ENCODE measurements at places on chromosomes 1 and 21.

GRCh38 chr1:19087017-19087736 is 122.9 kb downstream of the UBR4 start:
- no peak for DNase-seq

DNA sequence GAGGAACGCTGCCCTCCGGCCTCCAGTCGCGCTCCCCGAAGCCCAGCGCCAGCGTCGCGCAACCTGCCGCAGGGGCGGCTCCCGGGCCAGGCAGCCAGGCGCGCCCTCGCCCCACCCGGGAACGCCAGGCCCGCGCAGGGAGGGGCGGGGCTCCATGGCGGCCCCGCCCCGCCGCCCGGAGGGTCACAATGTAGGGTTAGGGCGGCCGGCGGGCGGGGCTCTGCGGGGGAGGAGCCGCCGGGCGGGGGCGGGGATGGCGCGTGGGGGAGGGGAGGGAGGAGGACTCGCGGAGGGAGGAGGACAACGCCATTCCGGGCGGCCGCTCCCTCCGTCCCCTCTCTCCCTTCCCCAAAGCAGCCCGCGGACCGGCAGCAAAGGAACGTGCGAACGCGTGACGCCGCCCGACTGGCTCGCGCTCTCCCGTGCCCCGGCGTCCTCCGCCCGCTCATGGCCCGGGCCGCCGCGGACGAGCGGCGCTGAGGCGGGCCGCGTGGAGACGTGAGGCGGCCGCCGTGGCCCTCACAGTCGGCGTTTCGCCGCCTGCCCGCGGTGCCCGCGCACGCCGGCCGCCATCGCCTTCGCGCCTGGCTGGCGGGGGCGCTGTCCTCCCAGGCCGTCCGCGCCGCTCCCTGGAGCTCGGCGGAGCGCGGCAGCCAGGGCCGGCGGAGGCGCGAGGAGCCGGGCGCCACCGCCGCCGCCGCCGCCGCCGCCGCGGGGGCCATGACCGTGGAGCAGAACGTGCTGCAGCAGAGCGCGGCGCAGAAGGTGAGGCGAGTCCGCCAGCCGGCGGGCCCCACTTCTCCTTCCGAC is at the start of gene USP25:
Gene USP25 (plus strand): TSS at position 309 of the 810 bp plus-strand sequence. CDS start 412 bp downstream, at position 721.
- DNase-seq: peak; percentile 67

DNA sequence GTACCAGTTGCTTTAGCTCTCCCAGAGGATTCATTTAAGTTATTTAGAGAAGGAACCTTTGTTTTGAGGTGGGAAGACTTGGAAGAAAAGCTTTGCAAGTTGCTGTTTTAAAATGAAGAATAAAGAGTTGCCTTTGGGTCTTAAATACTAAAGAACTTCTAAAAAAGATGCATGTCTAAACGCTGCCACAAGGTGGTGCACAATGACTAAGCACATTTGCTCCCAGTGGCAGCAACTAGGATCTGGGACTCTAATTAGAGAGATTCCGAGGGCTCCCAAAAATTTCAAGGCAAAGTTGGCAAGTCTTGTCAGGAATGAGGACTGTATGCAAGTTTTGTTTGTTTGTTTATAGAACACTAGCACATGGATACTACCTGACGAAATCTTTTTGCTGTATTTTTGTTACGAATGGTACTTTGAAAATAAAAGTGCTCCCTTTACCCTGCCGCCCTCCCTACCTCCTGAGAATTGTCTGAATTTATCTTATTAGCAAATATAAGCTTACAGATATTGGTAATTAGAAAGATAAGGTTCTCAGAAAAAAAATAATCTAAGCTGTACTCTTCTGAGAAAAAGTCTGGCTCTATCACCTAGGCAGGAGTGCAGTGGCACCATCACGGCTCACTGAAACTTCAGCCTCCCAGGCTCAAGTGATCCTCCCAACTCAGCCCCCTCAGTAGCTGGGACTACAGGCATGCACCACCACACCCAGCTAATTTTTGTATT is 121.8 kb downstream of the HFM1 start:
- DNase-seq: peak; percentile 15

- peak; percentile 73 for DNase-seq
Observed at GRCh38 chr1:166838766-166839599, at the start of gene POGK. TSS of gene POGK (plus strand) at chr1:166839475. CDS start at chr1:166840957, 1,482 bp downstream.

DNA sequence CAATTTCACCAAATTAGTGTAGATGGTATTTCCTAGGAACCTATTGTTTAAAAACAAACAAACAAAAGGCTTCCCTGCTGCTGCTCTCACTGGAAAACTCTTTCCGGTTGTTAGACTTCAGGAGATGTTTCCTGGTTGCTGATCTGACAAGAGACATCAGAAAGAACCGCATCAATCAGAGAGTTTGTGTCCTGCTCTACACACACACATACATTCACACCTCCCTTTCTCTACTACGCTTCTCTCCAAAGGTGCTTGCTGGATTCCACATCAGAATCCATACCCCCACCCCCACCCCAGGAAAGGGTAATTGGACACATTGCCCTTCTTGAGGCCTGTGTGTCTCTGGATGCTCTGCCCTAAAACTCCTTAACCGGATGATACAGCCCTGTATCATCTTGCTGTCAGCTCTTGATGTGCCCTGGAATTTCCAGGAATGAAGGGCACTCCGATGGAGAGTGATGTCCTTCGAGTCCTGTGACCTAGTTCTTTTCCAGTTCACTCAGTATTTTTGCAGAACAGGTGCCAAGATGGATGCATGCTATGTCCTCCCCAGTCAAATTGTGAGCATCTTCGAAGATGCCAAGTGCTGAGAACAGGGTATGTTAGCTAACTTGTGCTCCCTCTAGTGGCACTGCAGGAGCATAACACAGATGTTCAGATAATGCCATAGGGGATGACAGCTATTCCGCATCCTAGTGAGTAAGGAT is 113.7 kb upstream of the SLC35F3 start:
- DNase-seq: peak; percentile 47

Data from AML-193 (cell line).